ENCODE measurements at places on chromosomes 1 and 21.

DNA sequence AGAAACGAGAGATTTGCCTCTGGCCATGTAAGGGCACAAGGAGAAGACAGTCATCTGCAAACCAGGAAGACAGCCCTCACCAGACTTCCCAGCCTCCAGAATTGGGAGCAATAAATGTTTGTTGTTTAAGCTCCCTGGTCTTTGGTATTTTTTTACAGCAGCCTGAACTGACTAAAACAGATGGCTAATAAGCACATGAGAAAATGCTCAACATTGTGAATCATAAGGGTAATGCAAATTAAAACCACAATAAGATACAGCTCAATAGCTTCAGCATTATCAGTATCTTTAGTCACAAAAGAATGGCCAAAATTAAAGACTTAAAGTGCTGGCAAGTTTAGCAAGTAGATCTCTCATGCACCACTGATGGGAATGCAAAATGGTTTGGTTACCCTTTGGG, 11.7 kb downstream of the UBE2G2 start:
- DNase-seq, result no peak

DNA sequence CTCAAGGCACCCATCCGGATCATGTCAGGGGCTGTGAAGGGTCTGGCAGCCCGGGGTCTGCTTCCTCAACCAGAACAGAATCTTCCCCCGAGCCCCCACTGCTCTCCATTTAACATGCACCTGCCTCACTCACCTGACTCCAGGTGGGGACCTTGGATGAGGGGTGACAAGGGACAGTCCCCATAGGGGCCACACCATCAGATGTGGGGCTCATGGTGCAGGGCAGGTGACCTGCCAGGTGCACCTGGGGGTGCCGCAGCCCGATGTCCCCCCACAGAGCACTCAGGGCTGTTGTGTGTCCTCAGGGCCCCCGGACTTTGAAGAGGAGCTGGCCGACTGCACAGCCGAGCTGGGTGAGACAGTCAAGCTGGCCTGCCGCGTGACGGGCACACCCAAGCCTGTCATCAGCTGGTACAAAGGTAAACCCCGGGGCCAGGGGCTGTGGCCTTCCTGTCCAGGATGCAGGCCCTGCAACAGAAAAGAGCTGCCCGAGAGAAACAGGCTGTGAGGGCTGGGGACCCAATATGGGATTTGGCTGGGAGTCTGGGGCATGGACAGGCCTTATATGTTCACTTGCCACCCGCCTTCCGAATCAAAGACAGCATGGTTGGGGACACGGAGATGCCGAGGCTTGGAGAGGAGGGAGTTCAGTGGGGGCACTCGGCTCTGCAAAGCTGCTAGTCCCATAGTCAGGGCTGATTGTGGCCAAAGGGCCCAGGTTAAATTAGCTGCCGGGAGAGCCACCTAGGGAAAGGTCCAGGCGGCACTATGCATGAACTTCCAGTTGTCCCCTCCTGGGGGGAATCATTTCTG, 64.6 kb downstream of the TRIM11 start:
- no peak for DNase-seq

- DNase-seq, result no peak
These were observed 7.3 kb downstream of the TNNI1 start for GRCh38 chr1:201414051-201414738.

DNA sequence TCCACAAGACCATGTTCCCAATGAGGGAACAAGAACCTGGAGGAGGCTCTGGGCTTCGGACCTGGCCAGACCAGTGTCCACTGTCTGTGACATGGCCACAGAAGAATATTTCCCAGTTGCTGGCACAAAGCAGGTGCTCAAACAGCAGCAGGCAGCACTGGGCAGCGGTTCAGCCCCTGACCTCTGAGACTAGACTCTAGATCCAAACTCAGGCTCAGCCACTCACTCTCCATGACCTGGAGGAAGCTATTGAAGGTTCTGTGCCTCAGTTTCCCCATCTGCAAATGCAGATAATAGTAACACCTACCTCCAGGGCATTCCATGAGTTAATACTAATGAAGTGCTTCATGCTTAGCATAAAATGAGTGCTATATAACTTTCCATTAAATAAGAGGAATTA, 8.0 kb downstream of the TMPRSS2 start:
- DNase-seq, result no peak

- DNase-seq, result no peak
These were observed 28.2 kb downstream of the CNN3 start for GRCh38 chr1:94898491-94899385.

DNA sequence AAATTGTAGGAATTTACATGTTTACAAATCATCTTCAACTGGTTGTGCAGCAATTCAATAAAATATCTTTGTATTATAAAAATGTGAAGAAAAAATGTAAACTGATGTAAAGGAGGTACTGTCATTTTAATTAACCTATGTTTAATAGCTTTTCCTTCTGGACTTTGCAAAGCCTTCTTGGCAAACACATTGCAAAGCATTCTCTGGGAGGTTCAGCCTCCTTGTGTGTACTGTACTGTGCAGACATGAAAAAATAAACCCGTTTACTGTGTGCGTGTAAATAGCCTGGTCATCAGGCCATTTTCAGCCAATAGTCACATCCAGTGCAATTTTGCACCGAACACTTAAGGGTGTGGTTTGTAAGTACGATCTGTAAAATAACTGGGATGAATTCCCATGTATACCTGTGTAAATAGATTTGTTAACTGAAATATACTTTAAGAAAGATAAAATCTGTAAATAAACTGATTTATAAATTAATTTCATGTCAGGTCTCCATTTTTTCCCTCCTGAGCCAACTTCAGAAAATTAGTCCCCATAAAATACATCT, 40.2 kb upstream of the QSOX1 start:
- DNase-seq, result no peak

DNA sequence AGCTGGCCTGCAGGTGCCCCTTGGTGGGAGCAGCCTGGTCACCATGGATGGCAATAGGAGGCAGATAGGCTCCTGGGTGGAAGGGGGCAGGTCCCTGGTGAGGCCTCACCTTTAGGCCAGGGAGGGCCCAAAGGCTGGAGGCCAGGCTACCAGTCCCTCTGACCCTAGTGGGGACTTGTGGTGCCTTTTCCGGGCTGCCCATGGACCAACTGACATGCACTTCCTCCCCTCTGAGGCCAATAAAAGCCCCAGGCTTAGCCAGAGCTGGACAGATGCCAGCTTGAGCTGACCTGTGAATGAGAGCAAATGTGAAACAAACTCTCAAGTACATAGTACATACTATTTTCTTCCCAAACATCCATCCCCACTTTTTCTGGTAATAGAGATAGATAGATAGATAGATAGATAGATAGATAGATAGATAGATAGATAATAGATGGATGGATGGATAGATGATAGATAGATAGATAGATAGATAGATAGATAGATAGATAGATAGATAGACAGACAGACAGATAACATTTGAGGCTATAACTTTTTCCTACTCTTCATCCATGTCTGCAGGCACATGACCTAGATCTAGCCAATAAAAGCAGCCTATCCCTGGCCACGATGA, 9.2 kb upstream of the CTTNBP2NL start:
- no peak for DNase-seq

DNA sequence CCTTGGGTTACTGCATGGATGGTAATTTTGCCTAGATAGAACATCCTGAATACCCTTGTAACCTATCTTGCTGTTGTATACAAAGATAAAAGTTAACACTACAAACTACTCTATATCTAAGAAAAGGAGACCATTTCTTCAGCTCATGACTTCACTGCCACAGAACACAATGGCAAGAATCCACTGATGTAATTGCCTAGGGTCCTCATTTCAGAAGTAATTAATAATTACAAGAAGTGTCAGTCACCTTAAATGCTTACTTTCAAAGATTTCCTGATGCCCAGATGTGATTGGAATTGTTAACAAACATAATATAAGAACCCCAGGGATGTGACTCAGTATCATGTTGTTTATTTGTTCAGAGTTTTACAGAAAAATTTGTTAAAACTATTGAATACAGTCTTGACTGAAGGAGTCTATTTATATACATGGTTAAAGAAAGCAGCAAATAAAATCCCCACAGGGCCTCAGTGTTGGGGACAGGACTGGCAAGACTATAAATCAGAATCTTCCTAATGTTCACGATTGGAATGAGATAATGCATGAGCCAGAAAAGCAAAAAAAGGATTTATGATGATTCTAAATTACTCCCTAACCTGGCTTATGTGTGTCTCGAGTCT, 83.9 kb downstream of the CRB1 start:
- no peak for DNase-seq

DNA sequence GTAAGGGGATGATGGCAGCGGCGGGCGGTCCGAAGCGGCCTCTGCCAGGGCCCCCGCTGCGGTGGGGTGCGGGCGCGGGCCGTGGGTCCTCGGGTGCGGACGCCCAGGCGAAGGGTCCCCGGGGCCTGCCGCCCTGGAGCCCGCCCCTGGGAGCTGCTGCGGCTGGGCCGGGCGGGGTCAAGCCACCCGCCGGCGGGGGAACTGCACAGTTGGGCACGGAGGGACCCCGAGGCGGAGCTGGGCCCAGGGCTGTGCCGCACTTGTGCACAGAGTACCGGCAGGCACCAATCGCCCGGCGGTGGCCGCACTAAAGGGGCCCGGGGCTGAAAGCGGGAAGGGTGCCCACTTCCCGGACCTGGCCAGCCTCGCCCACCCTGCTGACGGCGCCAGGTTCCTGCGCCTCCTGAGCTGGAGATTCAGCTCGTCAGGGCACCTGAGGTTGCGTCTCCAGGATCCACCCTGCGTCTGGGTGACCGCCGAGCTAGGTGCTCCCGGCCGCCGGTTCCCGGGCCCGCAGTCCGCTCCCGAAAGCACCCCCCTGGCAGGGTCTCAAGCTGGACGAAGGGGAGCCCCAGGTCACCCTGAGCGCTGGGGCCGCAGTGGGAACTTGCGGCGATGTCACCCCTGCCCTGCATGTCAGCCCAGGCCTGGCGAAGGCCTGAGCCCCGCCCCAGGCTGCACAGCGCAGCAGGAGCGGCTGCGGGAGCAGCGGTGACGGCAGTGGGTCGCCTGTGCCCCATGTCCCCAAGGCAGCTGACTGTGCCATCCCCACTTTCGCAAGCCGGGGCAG, 56.7 kb upstream of the ETV3 start:
- no peak for DNase-seq

DNA sequence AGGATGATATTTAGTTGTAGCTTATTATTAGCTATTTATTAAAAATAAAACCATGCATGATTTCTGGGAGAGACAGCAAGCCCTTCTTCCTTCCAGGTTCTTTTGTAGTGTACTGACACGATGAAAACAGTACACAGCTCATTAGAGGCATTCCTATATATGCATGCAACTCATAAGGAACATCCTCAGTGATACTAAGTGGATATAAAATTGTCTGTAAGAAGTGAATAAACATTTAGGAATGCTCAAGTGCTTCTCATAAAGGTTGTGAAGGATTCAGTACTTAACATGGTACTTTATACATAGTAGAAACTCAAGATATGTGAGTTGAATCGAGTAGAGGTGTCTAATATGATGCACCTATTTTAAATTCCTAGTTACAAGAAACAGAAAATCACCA, 287.7 kb downstream of the SDCCAG8 start:
- no peak for DNase-seq

DNA sequence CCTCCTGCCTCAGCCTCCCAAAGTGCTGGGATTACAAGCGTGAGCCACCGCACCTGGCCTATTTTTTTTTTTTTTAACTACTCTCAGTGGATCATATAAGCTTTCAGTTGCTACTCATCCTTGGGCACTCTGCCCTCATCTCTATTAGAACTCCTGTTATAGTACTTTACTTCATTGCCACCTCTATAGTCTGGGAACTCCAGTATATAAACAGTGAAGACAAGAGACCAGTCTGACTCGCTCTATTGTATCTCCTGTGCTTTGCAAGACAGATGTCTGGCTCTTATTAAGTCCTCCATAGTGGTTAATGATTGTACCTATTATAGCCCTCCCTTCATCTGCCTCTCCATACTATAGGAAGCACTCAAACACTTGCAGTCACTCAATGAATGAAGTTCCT, 15.1 kb downstream of the KHDRBS1 start:
- no peak for DNase-seq

DNA sequence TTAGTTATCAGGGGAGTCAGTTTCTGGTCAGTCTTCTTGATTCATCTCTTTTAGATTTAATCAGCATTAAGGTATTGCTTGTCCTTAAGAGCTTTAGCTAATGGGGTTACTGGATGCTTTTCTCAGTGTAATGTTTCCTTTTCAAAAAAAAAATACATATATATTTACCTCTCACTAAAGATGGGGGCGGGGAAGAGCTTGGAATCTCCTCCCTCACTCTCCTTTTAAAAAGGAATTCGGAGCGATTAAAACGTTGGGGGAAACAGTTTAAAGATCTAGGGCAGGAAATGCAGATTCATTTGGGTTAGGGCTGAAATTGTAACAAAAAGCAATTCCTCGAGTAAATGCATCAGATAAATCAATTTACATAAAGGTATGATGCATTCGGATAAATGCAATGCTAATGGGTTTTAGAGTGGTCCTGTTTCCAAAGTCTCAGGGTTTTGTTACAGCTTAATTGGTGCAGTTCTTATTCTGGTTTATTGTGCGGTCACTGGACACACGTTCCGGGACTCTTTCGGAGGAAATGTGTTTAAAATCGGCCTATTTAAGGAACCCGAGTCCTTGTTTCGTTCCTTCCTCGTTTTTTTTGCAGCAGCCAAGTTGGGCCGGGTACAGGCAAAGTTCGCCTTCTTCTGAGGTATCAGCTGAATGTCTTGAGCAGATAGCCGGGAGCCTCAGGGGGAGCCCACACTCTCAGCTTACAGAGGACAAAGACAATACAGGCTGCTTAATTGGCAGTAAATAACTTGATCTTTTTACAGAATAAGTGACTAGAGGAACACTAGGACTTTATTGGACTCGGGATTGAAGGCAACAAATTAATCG, 1.6 kb downstream of the LMO4 start:
- no peak for DNase-seq

- no peak for DNase-seq
These were observed 22.5 kb upstream of the C1QA start for GRCh38 chr1:22613951-22614350.

All from activated CD8-positive, alpha-beta memory T cell treated with anti-CD3 and anti-CD28 coated beads for 48 hours (primary cell).